Stimulated activated CD8-positive, alpha-beta memory T cell treated with anti-CD3 and anti-CD28 coated beads, Interleukin-15, amount 100 ng/mL, for 24 hours (primary cell): ENCODE measurements at places on chromosomes 16 and 17.

DNA sequence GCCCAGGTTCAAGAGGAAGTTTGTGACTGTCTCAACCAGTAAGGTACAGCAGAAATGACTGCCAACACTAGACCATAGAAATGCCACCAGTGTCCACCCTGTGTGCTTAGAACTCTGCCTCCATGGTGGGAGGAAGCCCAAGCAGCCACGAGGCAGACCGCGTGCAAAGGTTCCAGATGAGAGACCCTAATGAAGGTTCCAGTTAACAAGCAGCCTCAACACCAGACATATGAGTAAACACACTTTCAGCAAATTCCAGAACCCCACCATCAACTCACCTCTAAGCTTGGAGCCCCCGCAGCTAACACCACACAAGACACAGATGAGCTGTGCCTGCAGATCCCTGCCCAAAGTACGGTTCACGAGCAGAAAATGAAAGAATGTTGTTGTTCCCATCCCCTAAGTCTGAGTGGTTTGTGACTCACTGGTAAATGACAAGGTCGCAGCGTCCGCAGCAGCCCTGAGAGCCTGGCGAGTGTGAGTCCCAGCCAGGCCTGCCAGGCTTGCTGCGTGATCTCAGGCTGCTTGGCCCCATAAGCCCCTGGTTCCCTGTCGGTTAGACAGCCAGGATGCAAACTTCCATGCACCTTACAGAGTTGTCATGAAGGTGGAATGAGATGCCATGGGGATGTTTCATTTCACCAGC lies 193.7 kb downstream of the C16orf95 start:
- no peak for DNase-seq

GRCh38 chr16:82067804-82068325 lies 32.8 kb downstream of the HSD17B2 start:
- DNase-seq: no peak

DNA sequence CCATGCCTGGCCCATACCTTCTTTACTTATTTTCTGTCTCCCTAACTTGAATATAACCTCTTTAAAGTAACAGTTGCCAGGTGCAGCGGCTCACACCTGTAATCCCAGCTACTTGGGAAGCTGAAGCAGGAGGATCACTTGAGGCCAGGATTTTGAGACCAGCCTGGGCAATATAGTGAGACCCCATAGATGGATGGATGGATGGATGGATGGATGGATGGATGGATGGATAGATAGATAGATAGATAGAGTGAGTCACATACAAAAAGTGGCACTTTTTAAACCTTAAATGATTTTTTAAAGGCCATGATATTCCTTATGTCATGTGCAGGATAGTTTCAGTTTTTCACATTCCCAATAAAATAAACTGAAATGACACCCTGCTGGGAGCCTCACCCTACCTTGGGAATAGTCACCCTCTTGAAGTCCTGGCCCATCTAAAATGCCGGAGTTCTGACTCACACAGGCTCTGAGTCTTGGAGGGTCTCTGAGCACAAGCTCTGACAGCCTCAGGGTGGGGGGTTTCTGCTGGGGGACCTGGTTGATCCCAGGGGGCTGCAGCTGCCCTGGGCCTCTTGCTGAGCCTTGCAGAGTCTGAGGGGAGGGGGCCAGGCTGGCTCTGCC lies 26.2 kb downstream of the CPNE2 start:
- DNase-seq: no peak

GRCh38 chr17:1005361-1005946 lies 8.5 kb downstream of the TIMM22 start:
- no peak for DNase-seq

DNA sequence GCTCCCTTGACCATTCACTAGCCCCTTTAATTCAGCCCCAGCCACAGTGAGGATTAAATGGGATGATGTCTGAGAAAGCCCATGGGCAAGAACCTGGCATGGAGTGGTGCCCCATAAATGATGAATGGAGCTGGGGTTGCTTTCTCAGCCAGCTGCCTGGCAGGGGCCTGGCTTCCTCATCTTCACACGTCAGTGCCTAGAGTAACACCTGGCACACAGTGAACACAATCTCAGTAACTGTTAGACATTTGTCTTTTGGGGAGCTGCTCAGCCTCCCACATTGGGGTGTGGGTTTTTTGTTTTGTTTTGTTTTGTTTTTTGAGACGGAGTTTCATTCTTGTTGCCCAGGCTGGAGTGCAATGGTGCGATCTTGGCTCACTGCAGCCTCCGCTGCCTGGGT lies 47.5 kb upstream of the MEOX1 start:
- DNase-seq: no peak

DNA sequence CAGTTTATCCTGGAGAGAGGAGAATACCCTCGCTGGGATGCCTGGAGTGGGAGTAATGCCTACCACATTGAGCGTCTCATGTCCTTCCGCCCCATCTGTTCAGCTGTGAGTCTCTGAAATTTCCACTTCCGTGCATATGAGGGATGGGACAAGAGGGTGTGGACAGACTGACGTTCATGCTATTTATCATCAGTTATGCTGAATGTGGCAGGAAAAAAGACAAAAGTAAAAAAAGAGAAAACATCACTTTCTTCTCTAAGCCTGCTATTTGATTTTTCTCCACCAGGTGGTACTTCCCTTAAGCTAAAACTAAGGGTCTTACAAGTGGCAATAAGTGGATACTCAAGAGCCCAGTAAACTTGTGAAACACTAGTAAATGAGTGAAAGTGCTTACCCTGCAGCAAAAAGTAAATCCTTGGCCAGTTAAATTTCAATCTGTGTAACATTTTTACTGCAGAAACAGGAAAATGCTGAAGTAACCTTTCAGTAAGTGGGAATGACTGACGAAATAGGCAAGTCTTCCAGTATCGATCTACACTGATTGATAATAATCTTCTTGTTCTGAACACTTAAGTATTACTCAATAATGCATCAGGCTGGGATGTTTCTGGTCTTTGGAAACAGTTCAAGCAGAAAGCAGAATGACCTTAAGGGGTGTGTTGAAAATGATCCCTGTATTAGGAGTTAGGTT lies 5.6 kb downstream of the CRYBA1 start:
- DNase-seq: no peak
